Ovary (tissue), 10 donors: ENCODE measurements at places on chromosomes 4 and X. TPM values are rescaled to one million over a fixed set of nuclear protein-coding genes. Genes with fewer than 3 reads are reported as not detected.

Gene GAGE12H
- not detected for polyA plus RNA-seq

Gene SCFD2
- 14.3 TPM for polyA plus RNA-seq

Gene CT45A3
- not detected for polyA plus RNA-seq

Gene XAGE1B
- not detected for polyA plus RNA-seq

Gene CCSER1
- polyA plus RNA-seq, result 1.1 TPM

Gene PF4V1
- polyA plus RNA-seq, result not detected

Gene NUDT10
- polyA plus RNA-seq, result 17.1 TPM

Gene FAM9B
- 0.07 TPM for polyA plus RNA-seq

Gene IQCM
- polyA plus RNA-seq, result not detected

Gene GAGE1
- polyA plus RNA-seq, result not detected

Gene FRAS1
- polyA plus RNA-seq, result 0.16 TPM

Gene HEPH
- polyA plus RNA-seq, result 56.9 TPM

Gene ITIH6
- 0.05 TPM for polyA plus RNA-seq

Gene S100G
- not detected for polyA plus RNA-seq

Gene FHL1
- polyA plus RNA-seq, result 97.0 TPM

Gene ADAM29
- not detected for polyA plus RNA-seq

Gene OPN1MW3
- polyA plus RNA-seq, result not detected

Gene NEXMIF
- 0.13 TPM for polyA plus RNA-seq

Gene CXorf49B
- polyA plus RNA-seq, result not detected

Gene AR
- polyA plus RNA-seq, result 29.4 TPM
